ENCODE measurements at places on chromosomes 11 and 22. TPM values are rescaled to one million over a fixed set of nuclear protein-coding genes. Genes with fewer than 3 reads are reported as not detected.

The APOL3 gene
- 0.44 TPM for total RNA-seq

The A4GALT gene
- total RNA-seq, result 8.7 TPM

The POLR3H gene
- total RNA-seq, result 26.3 TPM

The MPPED2 gene
- not detected for total RNA-seq

The TBC1D10A gene
- 11.1 TPM for total RNA-seq

The SLC1A2 gene
- total RNA-seq, result not detected

The MSANTD4 gene
- total RNA-seq, result 31.2 TPM

The C11orf21 gene
- total RNA-seq, result not detected

The OR5P2 gene
- total RNA-seq, result not detected

The MS4A6E gene
- not detected for total RNA-seq

The TENM4 gene
- 5.0 TPM for total RNA-seq

The PIH1D2 gene
- 2.0 TPM for total RNA-seq

The C22orf42 gene
- total RNA-seq, result not detected

The MAP6 gene
- not detected for total RNA-seq

The PLCB3 gene
- total RNA-seq, result 34.6 TPM

All from MCF 10A (cell line).